Smooth muscle cell of the pulmonary artery (primary cell): ENCODE measurements at places on chromosomes 13 and 19. TPM values are rescaled to one million over a fixed set of nuclear protein-coding genes. Genes with fewer than 3 reads are reported as not detected.

The ZIM2 gene
- total RNA-seq: not detected in 2 replicates

The CRX gene
- not detected in 2 replicates for total RNA-seq

The LGALS7 gene
- not detected in 2 replicates for total RNA-seq

The CTU1 gene
- total RNA-seq: 5.3 and 8.8 TPM in 2 replicates

The TSC22D1 gene
- total RNA-seq: 96.8 and 114 TPM in 2 replicates

The CLEC17A gene
- total RNA-seq: 0.13 and 0.23 TPM in 2 replicates

The OR7D2 gene
- not detected in 2 replicates for total RNA-seq

The KCNN4 gene
- 3.3 and 11.3 TPM in 2 replicates for total RNA-seq

The TMEM150B gene
- total RNA-seq: not detected in 2 replicates

The ZNF254 gene
- 7.0 and 7.4 TPM in 2 replicates for total RNA-seq

The SELENOV gene
- not detected in 2 replicates for total RNA-seq

The LILRA1 gene
- not detected in 2 replicates for total RNA-seq

The LGI4 gene
- total RNA-seq: 0.59 and 1.5 TPM in 2 replicates

The PRR20B gene
- not detected in 2 replicates for total RNA-seq

The FXYD7 gene
- total RNA-seq: not detected in 2 replicates
